ENCODE measurements at places on chromosomes 3 and 15. TPM values are rescaled to one million over a fixed set of nuclear protein-coding genes. Genes with fewer than 3 reads are reported as not detected.

The PPARG gene
- total RNA-seq = 208 TPM

The SLC27A2 gene
- 8.1 TPM for total RNA-seq

The CPN2 gene
- not detected for total RNA-seq

The IL17RE gene
- 4.7 TPM for total RNA-seq

The KCNMB2 gene
- total RNA-seq = not detected

The AMIGO3 gene
- 1.8 TPM for total RNA-seq

The RHOV gene
- 39.5 TPM for total RNA-seq

The PRSS50 gene
- total RNA-seq = not detected

The C2CD4B gene
- not detected for total RNA-seq

The ERICH6 gene
- total RNA-seq = not detected

Measured in PC-3 (cell line).